ENCODE measurements at places on chromosomes 12 and 14. TPM values are rescaled to one million over a fixed set of nuclear protein-coding genes. Genes with fewer than 3 reads are reported as not detected.

BATF gene
- total RNA-seq, result not detected

- DNase-seq, result peak; percentile 58
- peaks cover 8% of the 10 kb centered on the region for H3K4me1 ChIP-seq
- peak overlapping the region; percentile 92 for H3K4me3 ChIP-seq
- H3K27me3 ChIP-seq, result no peaks in the 10 kb centered on the region
These were observed 797 bp downstream of the SLC11A2 start for GRCh38 chr12:51025338-51025835.

DNA sequence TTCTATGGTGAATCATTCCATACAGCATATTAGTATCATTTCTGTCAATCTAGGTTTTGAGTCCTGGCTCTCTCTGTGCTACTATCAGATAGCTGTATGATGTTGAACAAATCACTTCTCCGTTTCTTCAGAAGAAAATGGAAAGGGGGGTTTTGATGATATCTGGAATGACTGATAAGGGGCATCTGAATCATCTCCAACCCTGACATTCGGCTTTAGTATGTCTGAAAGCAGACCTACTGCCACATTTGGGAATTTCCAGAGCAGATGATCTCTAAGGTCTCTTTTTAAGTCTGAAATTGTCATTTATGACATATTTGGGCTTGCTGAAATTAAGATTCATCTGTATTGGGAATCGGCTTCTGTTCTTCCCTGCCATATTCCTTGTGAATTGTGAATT, 10.1 kb downstream of the MLF2 start:
- no peaks in the 10 kb centered on the region for H3K27me3 ChIP-seq
- H3K4me3 ChIP-seq, result no peak overlapping the region
- H3K4me1 ChIP-seq, result no peaks in the 10 kb centered on the region
- H3K27ac ChIP-seq, result no peak overlapping the region
- no peak for DNase-seq
- H3K36me3 ChIP-seq, result peaks cover 18% of the 10 kb centered on the region

DNA sequence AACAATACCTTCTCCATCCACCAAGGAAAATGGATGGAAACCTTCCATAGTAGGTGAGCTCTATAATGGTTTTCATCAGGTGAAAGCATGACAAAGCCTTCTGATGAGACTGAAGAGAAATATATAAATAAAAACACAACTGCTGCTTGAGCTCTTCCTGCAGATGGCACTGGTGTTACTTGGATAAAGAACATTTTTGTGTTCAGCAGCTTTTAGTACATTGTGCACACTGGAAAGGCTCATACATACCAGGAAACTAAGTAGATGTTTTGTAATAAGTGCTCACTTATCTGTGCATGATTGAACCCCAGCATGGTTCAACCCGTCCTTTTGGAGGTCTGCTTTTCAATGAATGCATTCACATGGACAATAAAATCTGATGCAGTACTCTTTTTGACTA, 357.3 kb upstream of the MIS18BP1 start:
- no peaks in the 10 kb centered on the region for H3K27me3 ChIP-seq
- no peak overlapping the region for H3K4me3 ChIP-seq
- peak; percentile 1 for DNase-seq
- H3K27ac ChIP-seq, result no peak overlapping the region
- H3K36me3 ChIP-seq, result no peaks in the 10 kb centered on the region

DNA sequence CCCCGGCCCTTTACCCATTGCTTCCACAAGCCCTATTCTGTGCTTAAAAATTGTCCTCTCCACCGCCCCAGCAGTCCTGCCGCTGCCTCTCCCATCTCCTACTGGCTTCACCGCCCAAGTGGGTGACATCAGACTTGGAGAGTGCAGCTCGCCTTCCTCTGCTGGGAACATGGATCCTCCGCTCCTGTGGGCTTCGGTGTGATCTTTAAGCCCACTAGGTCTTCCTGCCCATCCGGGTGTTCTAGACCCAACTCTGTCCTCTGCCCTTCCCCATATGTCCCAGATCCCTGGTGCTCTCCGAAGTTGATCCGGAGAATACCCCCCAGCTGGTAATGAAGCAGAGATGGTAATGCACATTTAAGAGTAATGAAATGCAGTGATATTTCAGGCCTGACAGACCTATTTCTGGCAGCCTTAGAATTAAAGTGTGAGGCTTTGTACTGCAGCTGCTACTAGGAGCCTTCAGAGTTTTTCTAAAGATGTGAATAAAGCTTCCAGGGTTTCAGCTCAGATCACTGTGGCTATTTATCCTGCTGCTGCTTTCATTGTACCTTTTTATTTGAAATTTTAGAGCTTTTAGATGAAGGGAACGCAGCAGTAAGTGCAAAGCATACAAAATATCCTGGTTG, 22.9 kb upstream of the CTDSP2 start:
- DNase-seq, result no peak
- H3K27ac ChIP-seq, result peak overlapping the region; percentile 43
- peaks cover 29% of the 10 kb centered on the region for H3K4me1 ChIP-seq
- H3K27me3 ChIP-seq, result no peaks in the 10 kb centered on the region
- no peaks in the 10 kb centered on the region for H3K36me3 ChIP-seq

- no peaks in the 10 kb centered on the region for H3K36me3 ChIP-seq
- no peak overlapping the region for H3K4me3 ChIP-seq
- no peak overlapping the region for H3K27ac ChIP-seq
- no peaks in the 10 kb centered on the region for H3K27me3 ChIP-seq
These were observed 11.2 kb upstream of the KRT83 start for GRCh38 chr12:52332381-52332780.
